ENCODE measurements at places on chromosomes 1 and 21. TPM values are rescaled to one million over a fixed set of nuclear protein-coding genes. Genes with fewer than 3 reads are reported as not detected.

GRCh38 chr1:6738987-6739676 is 37.5 kb upstream of the DNAJC11 start:
- DNase-seq, result no peak

GRCh38 chr21:34795175-34795547 is 126.4 kb downstream of the CLIC6 start:
- no peak for DNase-seq

GRCh38 chr1:42192106-42192505 is 27.6 kb upstream of the GUCA2A start:
- DNase-seq, result no peak

DNA sequence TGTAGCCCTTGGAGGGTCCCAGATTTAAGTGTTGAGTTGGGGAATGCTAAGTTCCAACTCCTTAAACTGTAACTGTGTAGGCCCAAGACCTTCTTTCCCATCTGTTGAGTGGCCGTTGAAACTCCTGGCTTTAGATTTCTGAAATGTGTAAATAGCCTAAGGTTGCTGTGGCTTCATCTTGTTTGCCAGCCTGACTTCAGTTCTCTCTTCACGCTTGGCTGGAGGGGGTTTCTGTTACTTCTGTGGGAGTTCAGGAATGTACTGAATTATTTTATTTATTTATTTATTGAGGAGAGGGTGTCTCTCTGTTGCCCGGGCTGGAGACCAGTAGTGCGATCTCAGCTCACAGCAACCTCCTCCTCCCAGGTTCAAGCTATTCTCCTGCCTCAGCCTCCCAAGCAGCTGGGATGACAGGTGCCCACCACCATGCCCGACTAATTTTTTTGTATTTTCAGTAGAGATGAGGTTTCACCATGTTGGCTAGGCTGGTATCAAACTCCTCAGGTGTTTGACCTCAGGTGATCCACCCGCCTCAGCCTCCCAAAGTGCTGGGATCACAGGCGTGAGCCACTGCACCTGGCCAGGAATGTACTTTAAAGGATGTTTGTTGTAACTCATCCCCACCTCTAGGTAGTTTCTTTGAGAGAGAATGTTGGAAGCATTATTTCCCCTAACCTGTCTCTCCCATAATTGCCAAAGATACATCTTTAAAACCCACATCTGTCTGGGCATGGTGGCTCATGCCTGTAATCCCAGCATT is 5.9 kb downstream of the TTC39A start:
- no peak for DNase-seq

DNA sequence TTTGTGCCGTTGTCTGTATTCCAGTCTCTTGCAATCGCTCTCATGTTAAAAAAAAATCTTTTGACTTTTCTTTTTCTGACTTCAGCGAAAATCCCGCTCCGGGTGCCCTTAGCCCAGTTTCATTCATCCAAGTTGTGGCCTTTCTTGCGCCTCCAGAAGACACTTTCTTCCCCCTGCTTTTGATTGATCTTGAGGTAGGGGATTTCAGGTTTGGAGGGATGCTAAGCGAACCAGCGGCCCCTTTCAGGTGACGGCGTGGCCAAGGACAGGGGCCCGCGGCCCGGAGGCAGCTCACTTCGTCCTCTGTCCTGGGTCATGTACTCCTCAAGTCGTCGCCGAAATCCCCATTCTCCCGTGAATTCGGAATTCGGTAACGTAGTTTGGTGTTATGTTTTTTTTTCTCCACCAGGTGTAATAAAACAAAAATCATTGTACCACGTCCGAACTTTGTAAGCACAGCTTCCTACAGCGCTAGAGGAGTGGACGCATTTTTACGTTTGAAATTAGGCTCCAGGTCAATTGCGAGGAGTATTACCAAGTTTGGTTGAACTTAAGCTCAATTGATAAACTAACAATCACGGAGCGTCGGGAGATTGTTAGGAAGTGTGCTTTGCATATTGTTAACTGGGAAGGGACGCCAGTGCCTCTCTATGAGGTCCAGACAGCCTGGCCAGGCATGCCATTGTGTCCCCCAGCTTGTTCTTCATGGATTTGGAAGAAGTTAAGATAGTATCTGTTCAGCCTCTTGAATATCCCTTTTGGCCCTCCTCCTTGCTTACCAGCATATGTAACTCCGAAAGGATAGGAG is 1.1 kb downstream of the MRPS6 start:
- DNase-seq, result peak; percentile 56

DNA sequence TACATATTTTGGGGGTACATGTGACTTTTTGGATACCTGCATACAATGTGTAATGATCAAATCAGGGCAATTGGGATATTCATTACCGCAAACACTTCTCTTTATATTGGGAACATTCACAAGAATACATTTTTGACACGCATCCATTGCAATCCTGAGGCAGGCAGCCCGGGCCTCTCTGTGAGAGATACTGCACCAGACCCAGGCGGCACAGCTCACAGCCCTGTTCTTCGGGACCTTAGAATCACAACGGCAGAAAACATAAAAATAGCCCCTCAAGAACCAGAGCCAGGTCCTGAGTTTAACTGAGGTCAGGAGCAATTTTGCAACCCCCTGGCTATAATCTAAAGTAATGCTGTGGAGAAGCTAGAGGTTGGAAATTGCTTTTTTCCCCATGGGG is 90.8 kb upstream of the PGBD5 start:
- DNase-seq, result peak; percentile 40

Gene TDRD5
- not detected for total RNA-seq

Gene ELAPOR1
- 0.51 TPM for total RNA-seq

Data from right cardiac atrium (tissue), 5 donors.